Jurkat, Clone E6-1 (cell line): ENCODE measurements at places on chromosomes 3 and 15.

GRCh38 chr3:196528639-196529233 is 13.6 kb upstream of the SMCO1 start:
- peak; percentile 28 for DNase-seq

DNA sequence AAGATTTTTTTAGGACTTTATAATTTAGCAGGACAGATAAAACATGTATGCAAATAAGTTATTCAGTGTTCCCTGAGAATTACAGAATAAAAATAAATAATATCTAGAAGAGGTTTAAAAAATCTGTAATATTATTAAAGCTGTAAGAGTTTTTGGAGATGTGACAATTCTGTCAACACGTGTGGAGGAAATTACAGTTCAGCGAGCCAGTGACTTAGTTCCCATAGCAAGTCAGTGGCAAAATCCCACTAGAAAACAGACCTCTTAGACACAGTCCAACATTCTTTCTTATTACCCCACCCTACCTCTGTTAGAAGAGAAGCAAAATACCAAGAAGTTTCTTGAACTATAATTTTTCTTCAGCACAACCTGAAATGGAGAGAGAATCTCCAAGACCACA is 16.2 kb upstream of the DENND6A start:
- no peak for DNase-seq

DNA sequence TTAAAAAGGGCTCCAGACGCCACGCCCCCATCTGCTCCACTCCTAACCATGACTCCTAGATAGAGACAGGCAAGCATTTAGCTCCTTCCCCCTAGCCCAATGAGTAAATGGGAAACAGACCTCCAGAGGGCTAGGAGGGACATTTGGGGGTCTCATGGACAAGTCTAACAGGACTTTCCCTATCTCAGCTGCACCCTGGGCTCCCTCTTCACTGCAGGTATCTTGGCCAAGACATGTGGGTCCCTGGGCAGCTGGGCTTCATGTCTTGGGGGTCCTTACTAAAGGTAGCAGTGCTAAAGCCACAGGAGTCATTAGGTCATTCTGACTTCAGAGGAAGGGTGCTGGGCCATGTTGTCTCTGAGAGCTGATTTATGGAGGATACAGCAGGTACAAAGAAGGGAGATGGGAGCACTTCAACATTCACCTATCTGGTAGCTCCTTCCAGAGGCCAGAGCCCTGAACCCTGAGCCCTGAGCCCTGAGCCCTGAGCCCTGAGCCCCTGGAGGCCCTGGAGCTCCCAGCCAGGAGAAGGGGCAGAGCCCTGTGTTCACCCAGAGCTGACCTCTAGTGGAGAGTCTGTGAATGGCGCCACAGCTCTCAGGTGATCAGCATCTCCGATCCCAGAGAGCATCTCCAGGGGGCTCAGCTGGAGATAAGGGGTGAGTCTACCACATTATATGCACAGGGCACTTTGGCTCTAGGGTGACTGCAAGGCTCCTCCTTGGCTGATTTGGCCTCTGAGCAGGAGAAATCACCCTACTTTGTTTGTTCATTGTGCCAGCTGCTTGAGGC is 40.1 kb upstream of the EPHB1 start:
- DNase-seq: peak; percentile 28

DNA sequence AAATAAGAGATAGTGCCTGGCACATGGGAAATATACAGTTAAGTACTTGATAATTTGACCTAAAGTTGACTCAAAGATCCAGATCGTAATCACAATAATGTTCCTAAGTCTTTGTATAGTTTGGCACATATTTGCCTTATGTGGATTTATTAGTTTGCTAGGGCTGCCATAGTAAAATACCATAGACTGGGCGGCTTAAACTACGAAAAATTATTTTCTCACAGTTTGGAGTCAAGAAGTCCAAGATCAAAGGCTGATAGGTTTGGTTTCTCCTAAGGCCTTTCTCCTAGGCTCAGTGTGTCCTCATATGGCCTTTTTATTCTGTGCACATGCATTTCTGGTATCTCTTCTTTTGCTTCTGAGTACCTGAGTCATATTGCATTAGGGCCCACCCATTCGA is 453.7 kb downstream of the NAALADL2 start:
- no peak for DNase-seq

DNA sequence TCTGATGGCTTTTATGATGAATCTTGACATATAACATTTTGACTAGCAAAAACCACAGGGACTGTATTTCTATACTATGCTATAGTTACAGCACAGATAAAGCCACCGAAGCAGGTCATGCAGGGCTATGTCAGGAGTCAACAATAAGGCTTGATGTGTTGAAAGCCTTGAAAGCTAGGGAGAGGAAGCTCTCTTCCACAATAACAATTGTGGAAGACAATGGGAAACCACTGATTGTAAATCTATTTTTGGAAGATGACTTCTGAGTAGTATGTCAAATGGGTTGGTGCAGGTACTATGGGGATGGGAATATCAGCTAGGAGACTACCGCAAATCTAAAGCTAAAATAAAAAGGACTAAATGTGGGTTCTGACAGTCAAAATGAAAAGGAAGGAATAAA is 4.0 kb upstream of the AQR start:
- no peak for DNase-seq

DNA sequence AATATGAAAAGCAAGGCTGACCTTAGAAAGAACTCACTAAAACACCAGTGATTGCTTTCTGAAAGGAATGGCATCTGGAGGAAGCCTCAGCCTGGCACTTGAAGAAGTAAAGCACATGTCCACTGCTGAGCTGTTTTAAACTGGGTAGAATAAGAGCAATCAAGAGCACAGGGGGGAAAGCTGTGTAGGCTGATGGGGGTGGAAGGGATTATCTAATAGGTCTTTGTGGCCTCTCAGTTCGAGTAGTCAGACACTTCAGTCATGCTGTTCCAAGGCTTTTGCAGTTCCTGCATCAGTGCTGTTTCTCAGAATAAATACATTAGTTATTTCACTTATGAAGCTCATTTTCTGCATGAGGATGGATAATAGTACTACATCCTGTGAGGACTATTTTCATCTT is 22.6 kb downstream of the CCDC191 start:
- no peak for DNase-seq

- no peak for DNase-seq
Measured at GRCh38 chr3:59872128-59872527, 822.3 kb upstream of the CFAP20DC start.

DNA sequence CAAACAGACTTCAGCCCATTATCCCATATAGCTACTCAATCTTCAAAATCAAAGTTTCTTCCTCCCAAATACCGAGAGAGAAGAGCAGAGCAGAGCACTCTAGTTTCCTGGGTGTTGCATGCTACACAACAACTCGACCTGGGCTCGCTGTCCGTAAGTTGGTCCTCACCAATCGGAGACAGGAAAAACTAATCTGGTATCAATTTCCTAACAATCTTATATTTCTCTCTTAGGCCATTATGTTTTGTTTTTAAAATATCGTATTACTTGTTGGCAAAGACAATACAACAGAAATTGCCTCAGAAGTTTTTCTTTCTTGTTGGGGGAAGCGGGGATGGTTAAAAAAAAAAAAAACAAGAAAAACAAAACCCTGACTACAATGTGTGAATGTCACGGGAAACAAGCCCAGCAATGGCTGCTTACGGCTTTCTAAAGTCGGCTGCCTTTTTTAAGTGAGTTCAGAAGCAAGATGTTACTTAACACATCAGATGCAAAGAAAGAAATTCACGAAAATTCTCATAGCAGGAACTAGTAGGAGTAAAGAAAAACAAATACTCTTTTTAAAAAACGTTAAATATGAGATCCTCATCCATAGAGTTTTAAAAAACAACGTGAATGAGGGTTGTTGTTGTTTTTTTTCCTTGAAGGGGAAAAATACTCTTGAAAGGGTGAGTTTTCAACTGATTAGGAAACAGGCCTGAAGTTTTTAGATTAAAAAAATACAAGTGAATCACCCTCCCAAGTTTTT is 1.9 kb downstream of the VGLL4 start:
- no peak for DNase-seq

DNA sequence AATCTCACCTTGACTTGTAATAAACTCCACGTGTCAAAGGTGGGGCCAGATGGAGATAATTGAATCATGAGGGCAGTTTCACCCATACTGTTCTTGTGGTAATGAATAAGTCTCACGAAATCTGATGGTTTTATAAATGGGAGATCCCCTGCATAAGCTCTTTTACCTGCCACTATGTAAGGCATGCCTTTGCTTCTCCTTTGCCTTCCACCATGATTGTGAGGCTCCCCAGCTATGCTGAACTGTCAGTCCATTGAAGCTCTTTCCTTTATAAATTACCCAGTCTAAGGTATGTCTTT is 45.5 kb downstream of the SUCNR1 start:
- DNase-seq: no peak

DNA sequence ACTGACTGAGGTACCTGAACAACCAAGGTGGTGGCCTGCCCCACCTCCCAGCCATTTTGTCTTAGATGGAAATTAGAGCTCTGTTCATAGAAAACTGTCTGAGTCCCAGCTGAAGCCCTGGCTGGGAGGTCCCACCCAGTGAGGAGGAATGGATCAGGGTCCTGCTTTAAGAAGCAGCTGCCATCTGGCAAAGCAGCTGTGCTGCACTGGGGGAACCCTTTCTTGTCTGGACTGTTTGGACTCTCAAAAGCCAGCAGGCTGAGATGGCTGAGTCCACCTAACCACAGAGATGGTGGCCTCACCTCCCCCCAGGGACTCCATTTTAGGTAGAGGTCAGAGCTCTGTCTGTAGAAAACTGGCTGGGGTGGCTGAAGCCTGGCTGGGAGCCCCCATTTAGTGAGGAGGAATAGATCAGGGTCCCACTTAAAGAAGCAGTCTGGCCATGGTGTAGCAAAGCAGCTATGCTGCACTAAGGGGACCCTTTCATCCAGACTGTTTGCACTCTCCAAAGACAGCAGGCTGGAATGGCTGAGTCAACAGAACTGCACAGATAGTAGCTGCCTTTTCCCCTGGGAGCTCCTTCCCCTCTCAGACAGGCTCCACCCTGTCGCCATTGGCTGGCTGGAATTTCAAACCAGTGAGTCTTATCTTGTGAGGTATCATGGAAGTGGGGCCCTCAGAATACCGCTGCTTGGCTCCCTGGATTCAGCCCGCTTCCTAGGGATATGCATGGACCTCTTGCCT is 116.9 kb downstream of the EPHA6 start:
- no peak for DNase-seq

- DNase-seq: no peak
Measured at GRCh38 chr3:141409940-141410241, 41.6 kb downstream of the ZBTB38 start.

GRCh38 chr3:188126276-188126675 is 27.7 kb upstream of the LPP start:
- no peak for DNase-seq

DNA sequence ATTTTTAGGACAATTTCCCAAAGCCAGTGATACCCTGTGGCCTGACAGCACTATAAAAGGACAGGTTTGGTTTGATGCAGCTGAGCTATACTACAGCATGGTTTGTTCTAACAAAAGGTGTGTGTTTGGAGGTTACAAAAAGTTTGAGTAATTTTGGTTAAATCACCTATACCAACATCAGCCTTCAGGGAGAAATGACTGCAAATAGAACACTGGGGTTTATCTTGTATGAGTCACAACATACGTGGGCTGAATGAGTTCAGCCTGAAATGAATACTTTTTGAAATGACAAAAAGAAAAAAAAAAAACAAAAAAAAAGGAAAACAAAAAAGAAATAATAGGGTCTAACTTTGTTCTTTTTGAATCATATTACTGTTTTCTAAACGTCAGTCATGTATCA is 345.7 kb downstream of the CNTN3 start:
- DNase-seq: no peak

DNA sequence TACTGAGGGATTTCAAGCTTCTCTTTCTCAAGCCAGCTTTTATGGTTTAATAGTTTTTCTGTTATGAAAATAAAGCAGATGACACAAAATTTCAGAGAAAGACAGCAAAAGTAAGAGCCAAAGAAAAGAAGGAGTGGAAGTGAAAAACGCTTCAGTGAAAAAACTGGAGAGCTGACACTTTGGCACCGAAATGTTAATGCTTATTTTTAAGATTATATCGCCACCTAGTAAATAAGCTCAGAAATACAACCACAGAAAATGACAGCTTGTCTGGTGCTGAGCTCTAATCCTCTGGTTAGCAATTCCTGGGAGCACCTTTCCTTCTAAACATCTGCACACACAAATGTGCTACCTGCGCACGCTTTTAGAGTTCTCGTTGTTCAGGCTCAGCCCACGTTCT is 101.6 kb downstream of the ZPLD1 start:
- peak; percentile 21 for DNase-seq

GRCh38 chr15:82181371-82181770 is 81.2 kb downstream of the EFL1 start:
- DNase-seq: no peak

DNA sequence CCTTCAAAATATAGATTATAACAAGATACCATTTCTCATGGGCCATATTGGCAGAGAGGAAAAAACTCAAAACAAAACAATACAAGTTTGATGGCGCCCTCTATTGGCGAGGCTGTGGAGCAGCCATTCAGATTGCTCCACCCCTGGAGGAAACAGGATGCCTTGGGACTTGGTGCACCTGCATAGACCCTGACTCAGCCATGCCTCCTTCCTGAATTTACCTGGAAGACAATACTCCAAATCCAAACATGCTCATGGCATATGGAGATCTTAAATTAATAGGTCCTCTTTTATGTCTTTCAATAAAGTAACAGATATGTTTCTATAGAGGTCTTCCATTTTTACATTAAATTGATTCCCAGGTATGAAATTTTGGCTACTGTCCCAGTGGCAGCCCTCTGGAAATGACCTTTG is 90.0 kb downstream of the APBA2 start:
- peak; percentile 71 for DNase-seq

DNA sequence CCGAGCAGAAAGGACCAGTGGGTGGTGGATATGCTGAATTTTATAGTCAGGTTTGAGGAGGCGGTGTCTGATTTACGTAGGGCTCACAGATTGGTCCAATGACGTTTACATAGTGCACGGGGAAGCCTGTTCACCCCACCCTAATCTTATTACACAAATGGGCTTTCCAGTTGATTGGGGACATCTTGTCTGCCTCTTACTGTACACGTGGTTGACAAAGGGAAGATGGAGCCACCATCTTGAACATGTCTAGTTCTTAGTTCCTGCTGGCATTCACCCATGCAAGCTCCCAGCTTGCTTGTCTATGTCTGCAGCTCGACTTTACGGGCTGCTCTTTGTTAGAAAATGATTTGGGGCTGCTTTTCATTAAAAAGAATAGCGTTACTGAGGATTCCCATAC is 332.0 kb upstream of the SLCO3A1 start:
- DNase-seq: no peak

- DNase-seq: no peak
Measured at GRCh38 chr15:63473999-63474809, 30.2 kb upstream of the USP3 start.

GRCh38 chr3:30435861-30436331 is 170.5 kb upstream of the TGFBR2 start:
- DNase-seq: no peak
